Activated CD4-positive, alpha-beta T cell treated with anti-CD3 and anti-CD28 coated beads, Interleukin-2, amount 50 U/mL, for 48 hours (primary cell): ENCODE measurements at places on chromosomes 2 and 18.

- DNase-seq: no peak
Observed at GRCh38 chr2:95024371-95024770, 1.1 kb upstream of the MAL start.

- DNase-seq: no peak
Observed at GRCh38 chr2:86621280-86621943, 2.3 kb downstream of the RNF103 start.

GRCh38 chr2:147739508-147739907 is 105.3 kb upstream of the ACVR2A start:
- no peak for DNase-seq

DNA sequence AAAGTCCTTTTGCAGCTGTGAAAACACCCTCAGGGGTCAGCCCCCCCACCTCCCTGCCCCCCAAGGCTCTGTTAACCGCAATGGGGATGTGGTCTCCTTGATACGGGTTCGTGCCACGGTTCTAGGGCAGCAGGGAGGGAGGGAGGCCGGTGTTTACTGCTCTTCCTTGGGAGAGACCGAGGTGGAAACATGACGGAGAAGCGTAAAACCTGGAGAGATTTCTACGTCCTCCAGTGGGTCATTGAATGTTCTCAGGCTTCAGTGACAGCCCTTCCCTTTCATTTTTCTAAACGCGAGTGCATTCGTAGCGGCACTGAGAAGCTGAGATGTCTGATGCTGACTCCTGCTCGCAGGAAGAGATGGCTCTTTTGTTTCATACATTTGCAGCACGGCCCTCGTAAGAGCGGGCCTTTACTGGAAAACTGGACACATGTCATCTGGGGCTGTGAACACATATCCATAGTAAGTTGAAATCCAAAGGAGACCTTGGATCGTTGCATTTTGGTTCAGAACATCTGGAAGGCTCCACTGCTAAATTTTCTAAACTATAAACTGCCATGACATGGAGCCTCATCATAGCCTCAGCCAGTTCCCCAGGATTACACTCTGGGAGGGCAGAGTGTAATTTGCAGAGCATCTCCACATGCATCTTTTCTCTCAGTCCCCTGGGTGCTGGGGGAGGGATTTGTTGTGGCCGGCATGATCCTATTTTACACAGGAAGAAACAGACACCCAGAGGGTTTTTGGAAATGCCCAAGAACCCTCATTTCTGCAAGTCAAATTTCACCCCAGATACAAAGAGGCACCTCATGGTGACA is 40.6 kb upstream of the HDAC4 start:
- no peak for DNase-seq

- DNase-seq: no peak
Observed at GRCh38 chr2:64681479-64681967, 27.8 kb upstream of the SERTAD2 start.

DNA sequence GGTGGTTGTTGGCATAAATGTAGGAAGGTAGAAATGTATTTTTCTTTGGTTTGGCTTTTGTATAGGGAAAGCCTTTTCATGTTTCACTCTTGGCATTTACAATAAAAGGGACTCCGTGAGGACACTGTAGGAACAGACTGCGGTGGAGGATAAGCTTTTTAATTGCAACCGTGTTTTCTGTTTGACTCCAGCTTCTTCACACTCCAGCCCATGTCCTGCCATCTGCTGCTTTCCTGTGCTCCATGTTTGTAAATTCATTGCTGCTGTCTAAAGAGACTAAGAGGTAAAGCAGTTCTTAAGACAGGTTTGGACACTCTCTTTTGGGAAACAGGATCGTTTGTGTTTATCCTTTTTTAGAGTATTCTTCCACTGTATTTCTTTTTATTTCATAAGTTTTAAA is 33.3 kb downstream of the WDR75 start:
- DNase-seq: no peak

GRCh38 chr2:156452971-156453370 is 16.8 kb downstream of the GPD2 start:
- DNase-seq: no peak

- peak; percentile 37 for DNase-seq
Observed at GRCh38 chr18:80109676-80110078, 615 bp downstream of the ADNP2 start.

DNA sequence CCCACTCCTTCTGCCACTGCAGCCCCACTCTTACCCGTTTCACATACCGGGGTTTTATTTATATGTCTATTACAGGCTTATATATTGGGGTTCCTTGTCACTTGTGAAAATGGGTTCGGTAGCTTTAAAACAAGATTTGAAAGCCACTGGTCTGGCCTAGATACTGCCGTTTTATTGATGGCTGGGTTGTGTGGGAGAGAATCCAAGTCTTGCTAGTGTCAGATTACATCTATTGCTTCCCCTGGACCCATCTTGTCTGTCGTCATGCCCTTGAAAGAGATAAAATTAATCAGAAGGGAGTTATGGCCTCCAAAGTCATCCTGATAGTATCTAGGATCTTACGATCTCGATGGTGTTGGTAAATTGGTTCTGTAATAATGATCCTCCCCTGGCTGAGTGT is 79.4 kb downstream of the EIPR1 start:
- DNase-seq: no peak

DNA sequence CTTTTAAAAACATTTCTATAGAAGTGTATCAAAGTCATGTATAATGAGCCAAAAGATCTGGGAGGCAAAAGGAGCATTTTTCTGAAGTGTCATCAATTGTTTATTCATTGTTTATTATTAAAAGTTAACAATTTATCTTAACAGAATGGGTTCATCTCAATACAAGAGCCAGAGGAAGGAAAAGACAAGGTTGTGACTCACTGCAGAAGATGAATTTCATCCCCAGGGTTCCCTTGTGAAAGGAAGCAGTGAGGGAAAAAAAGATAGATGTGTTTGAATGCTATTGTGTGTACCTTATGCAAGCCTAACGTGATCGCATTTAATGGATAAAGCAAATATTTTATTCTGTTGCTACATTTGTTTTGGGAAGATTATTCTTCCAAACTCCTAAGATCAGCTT is 286.3 kb downstream of the PIEZO2 start:
- DNase-seq: no peak

GRCh38 chr2:199756211-199756610 is 94.8 kb downstream of the FTCDNL1 start:
- DNase-seq: no peak

DNA sequence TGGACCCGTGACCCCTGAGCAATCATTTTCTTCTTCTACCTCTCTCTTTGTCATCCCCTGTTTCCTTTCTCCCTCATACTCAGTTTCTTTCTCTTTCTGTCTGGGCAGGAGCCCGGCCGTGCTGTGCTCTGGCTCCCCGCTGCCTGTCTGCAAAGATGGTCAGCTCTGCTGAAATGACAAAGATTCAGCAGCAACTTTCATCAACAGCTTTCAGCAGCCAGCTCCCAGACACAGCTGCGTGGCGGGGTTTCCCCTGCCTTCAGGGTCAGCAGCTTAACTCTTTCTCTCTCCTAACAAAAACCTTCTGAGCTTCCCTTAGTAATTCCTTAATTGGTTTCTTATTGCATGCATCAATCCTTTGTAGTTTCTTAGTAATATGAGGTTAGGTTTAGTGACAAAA is 1234.4 kb downstream of the CNTNAP5 start:
- no peak for DNase-seq

GRCh38 chr18:76252880-76253279 is 242.2 kb downstream of the ZNF516 start:
- no peak for DNase-seq

DNA sequence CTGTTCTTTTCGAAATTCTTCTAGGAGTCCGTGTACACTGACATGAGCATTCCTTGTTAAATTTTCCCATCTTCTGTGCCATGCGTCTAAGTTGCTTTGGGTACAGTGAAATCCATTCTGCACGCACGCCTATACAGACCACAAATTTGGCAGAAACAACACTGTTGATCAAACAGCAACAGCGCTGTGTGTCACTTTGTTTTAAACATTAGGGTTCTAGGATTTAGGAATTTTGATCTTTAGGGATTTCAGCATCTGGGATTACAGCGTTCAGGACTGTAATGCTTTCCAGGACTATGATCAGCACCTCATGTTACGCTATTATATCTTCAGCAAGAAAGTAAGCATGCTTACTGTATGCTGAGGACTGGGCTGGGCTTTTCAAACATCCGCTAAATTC is 47.1 kb upstream of the FHL2 start:
- no peak for DNase-seq

DNA sequence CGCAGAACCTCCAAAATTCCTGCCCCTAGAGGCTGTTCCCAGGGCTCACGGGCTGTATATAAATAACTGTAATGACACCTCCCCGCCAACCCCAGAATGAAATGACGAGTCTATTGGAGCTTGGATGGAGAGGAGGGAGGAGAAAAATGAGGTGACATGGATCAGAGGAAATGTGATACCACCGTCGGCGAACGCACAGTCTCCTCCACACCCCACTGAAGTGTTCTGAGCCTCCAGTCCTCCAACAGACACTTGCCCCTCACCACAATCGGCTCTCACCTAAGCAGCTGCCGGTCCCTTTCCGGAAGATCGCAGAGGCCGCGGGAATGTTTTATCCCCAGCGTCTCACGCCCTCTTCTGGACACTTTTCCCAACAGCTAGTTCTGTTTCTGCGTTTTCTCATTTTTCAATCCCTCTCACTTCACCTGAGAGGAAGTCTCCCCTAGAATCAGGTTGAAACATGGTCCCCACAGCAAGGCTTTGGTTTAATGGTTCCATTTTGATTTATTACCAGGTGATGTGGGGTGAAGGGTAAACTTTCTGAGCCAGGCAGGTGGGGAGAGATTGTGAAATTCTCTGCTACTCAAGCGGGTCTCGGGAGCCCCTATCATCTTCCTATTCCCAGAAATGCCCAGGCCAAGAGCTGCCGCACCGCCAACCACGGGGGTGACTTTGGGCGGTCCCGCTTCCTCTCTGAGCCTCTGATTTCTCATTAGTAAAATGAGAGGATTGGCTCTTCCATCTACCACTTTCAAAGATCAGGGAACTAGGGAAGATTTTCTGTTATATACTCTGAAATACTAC is 9.1 kb upstream of the MYO5B start:
- no peak for DNase-seq

DNA sequence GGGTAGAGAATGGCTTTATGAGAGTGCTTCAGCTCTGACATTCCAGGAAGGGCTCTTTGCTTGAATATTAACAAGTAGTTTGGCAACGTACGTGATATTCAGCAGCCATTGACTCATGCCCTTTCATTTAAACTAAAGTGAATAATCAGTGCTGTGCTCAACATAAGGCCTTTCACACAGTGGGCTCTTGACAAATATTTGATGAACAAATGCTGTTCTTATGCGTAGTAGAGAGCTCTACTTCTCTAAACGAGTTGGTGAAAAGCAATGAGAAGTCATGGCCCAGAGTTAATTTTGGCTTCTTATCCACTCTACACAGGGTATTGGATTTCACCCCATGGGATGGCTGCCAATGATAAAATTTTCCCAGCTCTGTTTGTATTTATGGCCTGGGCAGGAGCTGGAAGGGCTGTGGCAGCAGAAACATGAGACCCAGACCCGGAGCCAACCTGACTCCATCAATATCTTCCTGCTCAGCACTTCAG is 338.9 kb downstream of the CCDC85A start:
- no peak for DNase-seq

- DNase-seq: no peak
Observed at GRCh38 chr2:120236316-120236715, 13.1 kb upstream of the TMEM185B start.

DNA sequence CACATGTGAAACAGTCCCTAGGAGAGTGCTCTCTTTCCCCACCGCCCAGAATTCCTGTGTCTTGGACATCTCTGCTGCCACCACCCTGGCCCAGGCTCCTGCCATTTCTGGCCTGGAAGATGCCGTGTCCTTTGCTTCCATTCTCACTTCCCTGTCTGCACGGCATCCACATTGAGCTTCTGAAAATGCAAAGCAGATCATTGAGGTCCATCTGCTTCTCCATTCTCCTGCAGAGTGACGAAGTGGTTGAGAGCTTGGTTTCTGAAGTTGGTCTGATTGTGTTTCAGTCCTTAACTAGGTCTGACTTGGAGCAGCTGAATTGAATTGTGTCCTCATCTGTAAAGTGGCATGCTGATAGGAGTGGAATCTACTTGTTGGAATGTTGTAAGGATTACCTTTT is 98.7 kb upstream of the MGAT5 start:
- DNase-seq: no peak

GRCh38 chr2:45343251-45344017 is 267.6 kb downstream of the SRBD1 start:
- no peak for DNase-seq

- no peak for DNase-seq
Observed at GRCh38 chr2:64029116-64029665, 10.0 kb upstream of the VPS54 start.

DNA sequence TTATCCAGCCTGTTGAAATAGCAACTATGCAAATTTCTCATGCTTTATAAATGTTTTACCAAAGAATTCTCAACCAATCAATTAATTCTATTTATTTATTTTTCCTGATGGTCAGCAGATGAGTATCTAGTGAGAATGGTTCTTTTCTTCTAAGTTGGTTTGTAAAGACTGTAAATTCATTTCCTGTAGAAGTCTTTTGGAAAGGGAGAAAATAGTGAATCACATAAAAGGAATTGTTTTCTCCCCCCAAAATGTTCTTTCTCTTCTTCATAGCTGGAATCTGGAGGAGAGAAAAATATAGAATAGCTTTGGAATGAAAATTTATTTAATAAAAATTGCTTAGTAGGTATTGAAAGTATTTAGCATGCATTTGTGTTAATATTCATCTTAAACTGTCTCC is 836.1 kb upstream of the ZEB2 start:
- no peak for DNase-seq

DNA sequence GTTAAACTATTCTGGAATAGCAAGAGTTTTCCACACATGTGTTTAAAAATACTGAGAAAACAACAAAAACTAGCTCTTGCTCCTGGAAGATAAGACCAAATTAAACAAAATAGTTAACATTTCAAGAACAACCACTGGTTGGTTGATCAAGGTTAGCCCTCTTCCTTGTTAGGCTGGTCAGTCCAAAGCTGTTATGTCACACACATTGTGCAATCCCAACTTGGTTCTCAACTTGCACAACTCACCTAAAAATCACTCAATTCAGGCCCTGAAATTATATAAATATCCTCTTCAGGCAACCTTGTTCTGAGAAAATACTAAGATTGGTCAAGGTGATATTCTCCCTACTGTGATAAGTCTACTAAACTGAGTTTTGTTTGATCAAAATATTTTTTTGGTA is 169.7 kb upstream of the LRP1B start:
- no peak for DNase-seq

GRCh38 chr2:115161081-115161770 is 718.8 kb downstream of the DPP10 start:
- no peak for DNase-seq
